ENCODE measurements at places on chromosomes 3 and 15.

DNA sequence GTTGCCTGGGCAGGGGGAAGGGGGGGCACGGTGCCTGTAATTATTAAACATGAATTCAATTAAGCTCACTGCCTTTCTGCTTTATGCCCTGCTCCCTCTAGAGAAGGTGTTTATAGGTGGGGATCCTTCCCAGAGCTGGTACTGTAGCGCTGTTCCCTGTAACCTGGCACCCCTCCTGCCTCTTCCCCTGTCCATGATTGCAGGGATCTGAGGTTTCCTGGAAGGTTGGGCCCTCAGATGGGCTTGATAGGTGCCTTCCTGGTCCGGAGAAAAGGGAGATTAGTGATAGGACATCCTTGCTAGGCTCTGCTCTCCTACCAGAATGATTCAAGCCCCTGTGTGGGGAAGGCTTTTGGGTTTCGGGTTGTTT lies 2.1 kb upstream of the FAM131A start:
- no peak for DNase-seq

DNA sequence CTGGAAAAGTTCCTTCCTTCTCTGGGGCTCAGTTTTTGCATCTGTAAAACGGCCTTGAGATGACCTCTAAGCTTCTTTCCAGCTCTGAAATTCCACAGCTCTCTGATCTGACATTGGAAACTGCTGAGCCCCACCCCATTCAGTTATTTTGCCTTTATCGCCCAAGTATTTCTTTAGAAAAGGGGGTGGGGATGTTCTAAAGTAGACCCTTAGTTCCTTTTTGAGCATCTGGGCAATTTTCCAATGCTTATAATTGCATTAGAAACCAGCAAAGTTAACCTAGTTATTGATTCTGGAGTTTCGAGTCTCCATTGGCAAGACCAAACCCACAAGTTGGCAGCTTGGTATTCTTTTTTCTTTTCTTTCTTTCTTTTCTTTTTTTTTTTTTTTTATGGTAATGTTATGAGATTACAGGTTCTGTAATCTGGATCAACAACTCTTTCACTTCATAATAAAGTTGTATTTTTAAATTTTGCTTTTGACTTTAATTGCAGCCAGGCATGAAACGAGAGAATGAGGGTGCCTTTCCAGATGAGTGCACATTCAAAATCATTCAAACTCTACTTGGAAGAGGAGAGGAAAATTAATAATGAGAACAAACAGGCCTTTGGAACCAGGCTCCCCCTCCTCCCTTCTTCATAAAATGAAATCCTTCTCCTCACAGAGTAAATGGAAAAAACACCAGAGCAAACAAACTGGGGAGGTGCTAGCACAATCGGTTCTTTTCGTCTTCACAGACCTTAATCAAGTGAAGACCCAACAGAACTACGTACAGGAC lies 76.8 kb upstream of the LRIG1 start:
- DNase-seq: no peak

DNA sequence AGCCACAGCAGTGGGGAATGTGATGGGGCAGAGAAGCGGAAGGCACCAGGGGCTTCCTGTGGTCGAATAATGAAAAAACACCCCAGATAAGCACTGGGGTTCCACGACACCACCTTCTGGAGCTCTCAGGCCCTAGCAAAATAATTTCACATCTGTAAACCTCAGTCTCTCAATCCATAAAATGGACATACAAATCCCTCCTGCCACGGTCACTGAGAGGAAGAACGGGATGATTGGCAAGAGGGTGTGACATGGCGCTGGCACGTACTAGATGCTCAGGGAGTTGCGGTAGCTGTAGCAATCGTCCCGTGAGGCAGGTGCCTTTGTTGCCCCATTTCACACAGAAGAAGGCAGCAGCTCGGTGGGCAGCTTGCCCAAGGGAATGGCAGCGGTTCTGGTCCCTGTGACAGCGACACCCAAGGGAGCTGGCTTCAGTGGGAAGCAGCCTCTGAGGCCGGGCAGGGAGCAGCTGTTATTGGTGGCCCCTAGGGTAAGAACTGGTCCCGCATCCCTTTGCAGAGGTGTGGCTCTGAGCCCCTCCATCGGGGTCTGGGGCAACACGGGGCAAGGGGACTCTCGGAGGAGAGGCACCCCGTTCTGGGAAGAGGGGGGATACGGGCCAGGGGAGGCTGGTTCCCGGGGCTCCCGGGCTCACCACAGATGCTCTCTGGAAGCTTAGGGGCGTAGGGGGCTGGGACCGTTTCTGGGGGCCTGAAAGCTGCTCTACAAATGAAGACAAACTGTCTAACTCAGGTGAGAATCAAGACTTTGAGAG lies 114.0 kb upstream of the ALDH1A3 start:
- no peak for DNase-seq

- no peak for DNase-seq
Observed at GRCh38 chr15:80823120-80823519, 44.0 kb downstream of the CEMIP start.

GRCh38 chr3:179098388-179099077 lies 26.9 kb upstream of the ZMAT3 start:
- no peak for DNase-seq

DNA sequence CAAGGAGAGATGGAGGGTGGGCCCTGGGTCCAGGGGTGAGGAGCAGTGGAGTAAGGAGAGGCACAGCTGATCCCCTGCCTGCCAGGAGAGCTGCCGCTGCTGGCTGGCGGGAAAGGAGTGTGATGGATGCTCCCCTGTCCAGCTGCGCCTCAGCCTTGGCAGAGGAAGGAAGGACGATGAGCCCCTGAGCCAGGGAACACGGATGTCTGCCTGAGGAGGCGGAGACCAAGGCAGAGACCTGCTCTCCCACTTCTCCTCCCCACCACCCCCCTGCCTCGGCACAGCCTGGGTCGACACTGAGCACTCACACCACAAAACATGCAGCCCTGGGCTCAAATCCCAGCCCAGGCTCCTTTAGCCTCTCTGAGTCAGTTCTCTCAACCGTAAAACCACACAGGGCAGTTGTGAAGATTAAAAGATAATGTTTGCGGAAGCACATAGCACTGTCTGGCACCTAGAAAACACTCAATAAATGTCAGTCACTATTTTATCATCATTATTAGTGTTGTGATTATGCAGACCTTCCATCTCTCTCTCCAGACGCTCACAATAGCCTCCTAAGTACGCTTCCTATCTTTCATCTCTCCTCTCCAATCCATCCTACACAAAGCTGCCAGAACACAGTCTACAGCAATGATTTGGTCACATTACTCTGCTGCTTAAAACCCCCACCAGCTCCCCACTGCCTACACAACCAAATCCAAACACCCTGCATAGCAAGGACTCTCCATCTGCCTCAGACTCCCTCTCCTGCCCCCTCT lies 52.2 kb downstream of the SEMA5B start:
- DNase-seq: no peak

DNA sequence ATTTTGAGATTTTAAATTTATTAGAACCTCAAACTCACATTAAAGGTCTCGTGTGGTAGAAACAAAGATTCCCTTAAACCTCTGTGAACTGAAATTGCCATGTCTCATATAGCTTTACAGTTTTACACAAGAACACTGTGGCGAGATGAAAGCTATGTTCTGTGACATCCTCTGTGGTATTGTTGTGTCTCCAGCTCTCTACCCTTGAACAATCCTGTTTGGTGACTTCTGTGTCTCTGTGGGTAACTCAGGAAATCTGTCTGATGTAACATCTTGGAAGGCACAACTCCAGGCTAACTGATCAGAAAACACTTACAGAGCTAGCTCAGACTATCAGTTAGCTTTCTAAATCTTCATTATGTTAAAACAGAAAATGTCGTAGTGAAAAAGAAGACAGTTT lies 318.8 kb upstream of the GBE1 start:
- no peak for DNase-seq

GRCh38 chr3:157123621-157124020 lies 36.3 kb downstream of the CCNL1 start:
- no peak for DNase-seq

DNA sequence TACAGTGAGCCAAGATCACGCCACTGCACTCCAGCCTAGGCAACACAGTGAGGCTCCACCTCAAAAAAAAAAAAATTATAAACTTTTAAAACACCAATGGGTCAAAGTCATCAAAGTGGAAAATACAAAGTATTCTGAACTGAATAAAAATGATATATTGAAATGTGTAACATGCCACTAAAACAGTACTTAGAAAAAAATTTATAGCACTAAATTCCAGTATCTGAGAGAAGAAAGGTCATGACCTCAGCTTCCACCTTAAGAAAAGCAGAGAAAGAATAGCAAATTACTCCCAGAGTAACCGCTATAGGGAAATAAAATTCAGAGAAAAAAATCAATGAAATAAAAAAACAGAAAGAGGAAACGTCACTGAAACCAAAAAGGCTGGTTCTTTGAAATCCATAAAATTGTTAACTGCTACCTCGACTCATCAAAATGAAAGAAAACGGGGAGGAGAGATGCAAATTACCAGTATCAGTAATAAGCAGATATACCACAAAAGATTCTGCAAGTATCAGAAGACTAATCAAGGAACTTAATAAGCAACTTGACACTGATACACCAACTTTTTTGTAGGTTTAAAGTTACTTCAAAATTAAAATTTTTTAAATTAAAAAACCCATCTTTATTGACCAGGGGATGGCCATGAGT lies 20.8 kb downstream of the ATP13A3 start:
- DNase-seq: no peak

DNA sequence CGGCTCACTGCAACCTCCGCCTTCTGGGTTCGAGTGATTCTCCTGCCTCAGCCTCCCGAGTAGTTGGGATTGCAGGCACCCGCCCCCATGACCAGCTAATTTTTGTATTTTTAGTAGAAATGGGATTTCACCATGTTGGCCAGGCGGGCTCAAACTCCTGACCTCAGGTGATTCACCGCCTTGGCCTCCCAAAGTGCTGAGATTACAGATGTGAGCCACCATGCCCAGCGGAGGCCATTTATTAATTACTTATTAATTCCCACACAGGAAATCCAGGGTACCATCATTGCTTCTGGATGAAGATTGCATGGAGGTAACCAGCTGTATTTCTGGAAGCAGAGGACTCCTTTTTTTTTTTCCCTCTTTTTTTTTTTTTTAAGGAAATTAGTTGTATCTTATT lies 37.8 kb downstream of the MAP4 start:
- DNase-seq: no peak

DNA sequence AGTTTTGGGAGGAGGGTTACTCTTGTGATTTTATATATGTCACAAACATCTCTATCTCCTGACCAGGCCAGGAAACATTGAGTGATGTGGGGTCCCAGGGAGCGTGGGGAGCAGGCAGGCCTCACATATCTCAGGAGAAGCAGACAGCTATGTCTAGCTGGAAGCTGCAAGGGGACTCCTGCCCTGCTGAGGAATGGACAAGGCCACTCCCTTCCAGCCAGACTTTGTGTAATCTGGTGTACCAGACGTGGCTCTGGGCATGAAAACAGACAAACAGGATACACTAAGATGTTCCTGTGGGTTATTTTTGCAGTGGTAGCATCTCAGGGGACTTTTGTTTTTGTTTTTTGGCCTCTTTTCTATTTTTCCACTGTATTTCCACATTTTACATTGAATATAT lies 23.2 kb downstream of the CYP8B1 start:
- no peak for DNase-seq

DNA sequence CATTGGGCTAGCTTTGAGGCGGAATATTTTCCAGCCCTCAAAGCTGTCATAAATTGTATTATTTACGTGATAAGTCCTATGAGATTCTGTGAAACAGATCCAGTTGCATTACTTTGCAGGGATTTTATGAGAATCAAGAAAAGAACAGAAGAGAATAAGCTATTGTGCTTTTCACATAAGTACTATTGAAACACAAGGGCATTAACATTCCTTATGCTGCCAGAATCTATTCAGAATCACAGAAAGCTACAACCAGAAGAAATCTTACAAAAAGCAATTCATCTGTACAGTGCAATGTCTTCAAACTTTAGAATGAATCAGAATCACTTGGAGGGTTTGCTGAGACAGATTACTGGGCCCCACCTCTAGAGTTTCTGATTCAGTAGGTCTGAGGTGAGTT lies 10.6 kb upstream of the CACNA1D start:
- no peak for DNase-seq

- no peak for DNase-seq
Observed at GRCh38 chr15:67121644-67122605, 56.5 kb downstream of the SMAD3 start.

DNA sequence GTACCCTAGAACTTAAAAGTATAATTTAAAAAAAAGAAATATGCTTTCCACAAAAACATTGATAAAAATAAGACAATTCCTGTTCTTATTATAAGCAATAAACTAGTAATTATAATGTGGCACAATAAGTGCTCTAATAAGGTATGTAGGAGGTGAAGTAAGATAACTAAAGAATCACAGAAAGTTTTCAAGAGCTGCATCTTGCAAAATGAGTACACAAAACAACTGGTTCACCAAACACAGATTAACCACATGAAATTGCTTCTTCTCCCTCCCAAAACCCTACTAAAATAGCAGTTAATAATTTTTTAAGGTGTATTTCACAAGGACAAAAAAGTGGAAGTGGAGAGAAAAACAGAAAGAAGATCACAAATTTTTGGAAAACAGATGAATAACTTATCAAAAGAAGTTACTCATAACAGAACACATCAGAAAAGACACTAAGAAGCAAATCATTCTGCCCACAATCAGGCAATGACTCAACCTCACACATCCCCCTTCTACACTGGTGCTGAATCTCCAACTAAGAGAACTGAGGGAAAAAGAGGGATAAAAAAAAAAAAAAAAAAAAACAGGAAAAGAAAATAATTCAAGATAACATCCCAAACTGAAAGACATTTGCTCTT lies 64.2 kb downstream of the TBC1D5 start:
- DNase-seq: no peak

DNA sequence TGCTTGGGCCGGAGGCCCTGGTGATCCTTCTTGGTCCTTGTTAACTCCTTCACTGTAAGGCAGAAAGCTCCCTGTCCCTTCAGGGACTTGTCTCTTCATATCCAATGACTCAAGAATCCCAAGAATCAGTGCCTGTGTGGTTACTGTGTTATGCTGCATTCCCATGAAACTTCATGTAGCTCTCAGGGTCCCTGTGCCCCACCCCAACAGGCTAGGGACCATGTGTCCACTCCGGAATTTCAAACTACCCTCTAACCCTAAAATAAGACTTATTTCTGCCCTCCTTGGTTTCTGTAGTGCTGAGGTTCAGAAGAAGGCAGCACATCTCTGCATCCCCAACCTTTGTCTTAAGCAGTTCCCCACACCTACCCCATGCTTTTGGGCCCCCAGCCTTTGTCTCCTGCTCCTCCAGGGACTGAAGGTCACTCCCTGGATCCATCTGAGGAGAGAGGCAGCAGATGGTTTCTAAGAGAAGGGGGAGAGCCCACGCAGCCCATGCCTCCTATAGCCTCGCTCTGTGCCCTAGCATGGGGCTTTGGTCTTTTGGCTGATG lies 531 bp upstream of the MAP1A start:
- no peak for DNase-seq

- no peak for DNase-seq
Observed at GRCh38 chr3:182925944-182926337, 54.4 kb downstream of the DCUN1D1 start.

DNA sequence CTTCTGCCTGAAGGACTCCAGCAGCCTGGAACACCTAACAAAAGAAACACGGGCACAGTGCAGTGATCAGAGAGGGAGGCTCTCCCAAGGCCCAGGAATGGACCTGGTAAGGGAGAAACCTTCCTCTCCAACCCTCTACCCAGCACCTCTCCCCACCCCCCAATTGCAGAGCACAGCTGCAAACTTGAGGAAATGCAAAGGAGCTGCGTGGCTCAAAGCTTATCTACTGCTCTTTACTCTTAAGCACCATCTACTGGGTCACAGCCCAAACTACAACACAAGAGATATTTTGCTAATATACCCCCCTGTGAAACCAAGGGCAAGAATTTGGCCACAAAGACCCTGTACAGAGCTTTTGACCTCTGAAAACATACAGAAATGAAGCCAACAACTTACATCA lies 328.3 kb downstream of the OXSM start:
- no peak for DNase-seq

Measured in nucleus accumbens (tissue), 56 donors.